ENCODE measurements at places on chromosomes 1 and 21. TPM values are rescaled to one million over a fixed set of nuclear protein-coding genes. Genes with fewer than 3 reads are reported as not detected.
A peak's percentile ranks its signal among the peaks of the same experiment; 100 is the strongest.

DNA sequence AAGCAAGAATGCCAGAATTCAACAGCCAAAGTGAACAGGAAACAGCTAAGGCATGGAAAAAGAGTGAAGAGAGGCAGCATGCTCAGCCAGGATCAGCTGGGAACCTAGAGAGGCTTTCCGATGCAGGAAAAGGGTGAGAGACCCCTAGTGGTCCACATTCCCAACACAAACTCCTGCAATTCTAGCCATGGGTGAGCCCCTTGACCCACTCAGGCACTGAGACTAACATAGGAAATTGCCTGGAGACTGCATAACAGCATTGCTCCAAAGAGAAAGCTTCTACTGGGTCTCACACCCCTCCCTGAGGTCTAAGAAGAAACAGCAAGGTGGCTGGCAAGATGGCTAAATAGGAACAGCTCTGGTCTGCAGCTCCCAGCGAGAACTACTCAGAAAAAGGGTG is 123.2 kb downstream of the LHX8 start:
- DNase-seq = no peak

GRCh38 chr1:172742599-172743500 is 83.9 kb downstream of the FASLG start:
- DNase-seq = peak; percentile 73

GRCh38 chr1:48338257-48338656 is 115.7 kb downstream of the SLC5A9 start:
- DNase-seq = no peak

DNA sequence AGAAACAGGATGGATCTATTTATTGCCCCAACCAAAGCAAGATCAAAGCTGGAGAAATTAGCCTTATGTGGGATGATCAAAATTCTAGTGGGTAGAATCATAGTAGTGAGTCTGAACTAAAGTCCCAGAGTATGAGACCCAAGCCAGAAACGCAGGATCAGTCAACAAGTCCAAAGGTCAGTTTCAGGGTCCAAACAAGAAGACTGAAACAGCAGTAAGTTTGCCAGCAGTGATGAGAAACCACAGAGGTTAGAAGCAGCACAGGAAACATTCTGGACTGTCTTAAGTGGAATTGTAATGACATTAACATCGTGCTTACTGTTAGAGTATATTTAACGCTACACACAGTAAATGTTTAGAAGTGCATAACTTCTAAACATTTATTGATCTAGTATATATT is 251.0 kb downstream of the LRRIQ3 start:
- no peak for DNase-seq

DNA sequence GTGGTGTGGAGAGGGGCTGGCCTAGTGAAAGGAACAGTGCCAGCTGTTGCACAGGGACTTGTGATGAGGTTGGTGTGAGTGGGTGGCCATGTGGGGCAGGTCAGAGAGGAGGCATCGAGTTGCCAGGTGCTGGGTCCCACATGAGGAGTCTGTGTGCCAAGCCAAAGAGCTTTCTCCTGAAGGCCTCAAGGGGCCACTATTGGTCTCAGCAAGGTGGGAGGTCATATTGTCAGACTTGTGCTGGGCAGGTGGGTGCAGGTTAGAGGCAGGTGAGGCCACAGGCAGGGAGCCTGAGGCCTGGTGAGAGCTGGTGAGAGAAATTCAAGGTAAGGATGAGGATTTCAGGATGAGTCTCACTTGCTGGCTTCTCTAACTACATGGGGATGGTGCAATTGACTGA is 256.8 kb downstream of the DISC1 start:
- DNase-seq = no peak

Gene SAMD13
- total RNA-seq = 0.21 TPM

DNA sequence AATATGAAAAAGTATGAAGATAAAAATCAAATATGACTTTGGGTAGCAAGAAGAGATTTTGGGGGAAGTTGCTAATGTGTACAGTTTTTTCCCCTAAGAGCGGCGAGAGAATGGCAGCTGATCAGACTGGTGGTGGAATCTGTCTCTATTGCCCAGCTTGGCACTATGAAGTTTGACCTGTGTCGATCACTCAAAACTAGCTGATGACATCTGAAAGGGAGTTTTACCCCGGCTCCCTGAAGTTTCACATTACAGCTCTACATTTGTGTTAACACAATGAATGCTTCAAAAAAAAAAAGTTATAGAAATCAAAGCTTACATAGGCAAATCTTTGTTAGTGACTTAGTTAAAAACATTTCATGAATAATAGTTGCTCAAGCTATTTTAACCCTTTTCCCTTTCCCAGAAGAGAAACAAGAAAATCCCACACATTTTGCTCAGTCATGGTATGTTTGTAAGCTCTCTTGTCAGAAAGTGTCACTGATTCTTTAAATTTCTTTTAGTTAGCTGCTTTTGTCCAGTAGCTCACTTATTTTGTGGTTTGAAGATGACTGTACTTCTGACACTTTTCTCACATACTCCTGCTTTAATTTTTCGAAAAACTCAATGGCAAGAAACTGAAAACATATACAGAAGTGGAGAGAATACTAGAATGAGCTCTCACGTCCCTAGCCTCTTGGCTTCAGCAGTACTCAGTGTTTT is 41.3 kb downstream of the DYRK1A start:
- peak; percentile 53 for DNase-seq

DNA sequence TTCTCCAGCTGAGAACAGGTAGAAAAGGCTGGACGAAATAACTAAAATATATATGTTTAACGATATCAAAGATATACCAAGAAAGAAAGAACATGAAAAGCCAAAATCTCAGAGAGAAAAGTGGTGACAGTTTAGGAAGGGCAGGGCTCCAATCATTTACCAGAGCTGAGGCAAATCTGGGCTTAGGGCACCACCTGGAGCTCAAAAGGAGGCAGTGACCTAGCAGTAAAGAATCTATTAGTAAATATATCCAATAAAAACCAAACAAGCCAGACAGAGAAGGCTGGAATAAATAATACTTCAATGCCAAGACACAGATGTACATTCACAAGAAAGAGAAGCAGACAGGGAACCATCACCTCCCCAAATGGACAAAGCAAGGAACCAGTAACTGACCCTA is 43.5 kb downstream of the CHIA start:
- DNase-seq = peak; percentile 83

Gene S100B
- not detected for total RNA-seq

DNA sequence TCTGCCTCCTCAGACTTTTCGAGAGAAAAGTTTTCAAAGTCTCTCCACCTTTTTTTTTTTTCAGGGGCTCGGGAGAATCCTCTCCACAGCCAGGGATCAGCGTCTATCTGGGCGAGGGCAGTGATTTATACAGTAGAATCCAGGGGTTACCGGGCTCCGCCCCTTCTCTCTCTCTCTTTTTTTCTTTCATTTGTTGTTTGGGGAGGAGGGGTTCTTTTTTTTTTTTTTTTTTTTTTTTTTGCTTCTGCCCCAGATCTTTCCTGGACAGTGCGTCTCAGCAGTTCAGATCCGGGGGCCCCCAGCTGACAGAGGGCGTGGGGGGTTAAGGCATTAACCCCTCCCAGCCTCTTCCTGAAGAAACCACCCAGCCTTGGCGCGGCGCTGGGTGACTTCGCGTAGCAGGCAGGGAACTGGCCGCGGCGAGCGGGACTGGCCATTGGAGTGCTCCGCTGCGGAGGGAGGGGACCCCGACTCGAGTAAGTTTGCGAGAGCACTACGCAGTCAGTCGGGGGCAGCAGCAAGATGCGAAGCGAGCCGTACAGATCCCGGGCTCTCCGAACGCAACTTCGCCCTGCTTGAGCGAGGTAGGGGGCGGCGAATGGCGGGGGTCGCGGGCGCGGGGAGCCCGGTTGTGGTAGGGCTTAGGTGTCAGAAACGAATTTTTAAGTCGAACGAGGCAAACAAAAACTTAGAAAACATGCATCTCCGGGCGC is at the start of gene S1PR1:
TSS of gene S1PR1 (plus strand) at position 504 of the 713 bp plus-strand sequence. CDS start 1,966 bp downstream, outside the sequence.
- peak; percentile 92 for DNase-seq

Gene CZIB
- total RNA-seq = 44.9 TPM

DNA sequence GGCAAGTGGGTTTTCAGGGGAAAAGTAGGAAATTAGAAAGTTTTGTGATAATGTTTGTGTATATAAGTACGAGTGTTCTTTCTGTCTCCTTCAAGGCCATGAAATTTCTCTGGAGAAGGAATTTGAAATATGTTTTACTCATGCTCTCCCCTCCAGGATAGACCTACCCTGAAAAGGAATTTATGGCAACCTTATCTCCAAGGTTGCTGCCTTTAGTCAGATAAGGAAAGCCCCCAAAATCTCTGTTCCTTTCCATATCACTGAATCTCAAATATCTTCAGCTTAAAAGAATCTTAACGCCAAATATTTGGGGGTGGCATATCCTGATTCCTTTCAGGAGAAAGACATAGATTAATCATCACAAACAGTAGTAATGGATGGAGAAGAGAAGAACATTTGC is 499 bp upstream of the C4BPB start:
- no peak for DNase-seq

DNA sequence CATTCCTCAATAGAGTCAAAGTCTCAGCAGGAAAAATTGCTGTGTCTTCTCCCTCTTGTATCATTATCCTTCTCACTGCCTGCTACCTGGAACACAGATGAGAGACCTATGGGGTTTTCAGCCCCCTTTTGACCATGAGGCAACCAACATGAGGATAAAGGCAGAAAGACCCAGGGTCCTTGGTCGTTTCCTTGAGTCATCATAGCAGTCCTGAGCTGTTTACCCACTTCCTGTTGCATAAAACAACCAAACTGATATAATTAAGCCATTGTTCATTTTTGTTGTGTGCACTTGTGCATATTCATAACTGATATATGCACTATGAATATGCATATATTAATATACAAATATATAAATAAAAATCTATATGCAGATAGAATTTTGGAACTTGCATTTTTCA is 188.3 kb upstream of the MAP1LC3C start:
- no peak for DNase-seq

Gene CCDC24
- 4.3 TPM for total RNA-seq

Gene KLHDC7A
- not detected for total RNA-seq

- peak; percentile 87 for DNase-seq
Observed at GRCh38 chr1:145891587-145892485, 6.2 kb upstream of the ANKRD35 start.

DNA sequence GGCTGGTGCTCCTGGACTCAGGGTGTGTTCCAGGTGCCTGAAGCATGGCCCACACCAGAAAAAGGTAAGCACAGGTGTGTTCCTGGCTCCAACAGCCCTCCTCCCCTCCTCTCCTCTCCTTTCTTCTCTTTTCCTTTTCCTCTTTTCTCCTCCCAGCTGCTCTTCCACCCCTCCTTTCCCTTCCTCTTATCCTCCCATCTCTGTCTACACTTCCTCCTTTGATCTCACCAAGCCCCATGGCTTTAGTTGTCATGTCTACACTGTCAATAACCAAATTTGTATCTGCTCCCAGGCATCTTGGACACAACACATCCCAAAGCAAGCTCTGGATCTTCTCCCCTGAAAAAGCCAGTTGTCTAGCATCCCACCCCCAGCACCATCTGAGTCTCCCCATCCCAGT is 56.7 kb upstream of the LAPTM5 start:
- DNase-seq = no peak

- no peak for DNase-seq
Observed at GRCh38 chr1:55057270-55057955, 18.1 kb downstream of the PCSK9 start.

Gene TAS1R3
- 0.38 TPM for total RNA-seq

Gene MTHFR
- 18.4 TPM for total RNA-seq

- DNase-seq = no peak
Observed at GRCh38 chr1:88985032-88985431, 7.4 kb downstream of the KYAT3 start.

DNA sequence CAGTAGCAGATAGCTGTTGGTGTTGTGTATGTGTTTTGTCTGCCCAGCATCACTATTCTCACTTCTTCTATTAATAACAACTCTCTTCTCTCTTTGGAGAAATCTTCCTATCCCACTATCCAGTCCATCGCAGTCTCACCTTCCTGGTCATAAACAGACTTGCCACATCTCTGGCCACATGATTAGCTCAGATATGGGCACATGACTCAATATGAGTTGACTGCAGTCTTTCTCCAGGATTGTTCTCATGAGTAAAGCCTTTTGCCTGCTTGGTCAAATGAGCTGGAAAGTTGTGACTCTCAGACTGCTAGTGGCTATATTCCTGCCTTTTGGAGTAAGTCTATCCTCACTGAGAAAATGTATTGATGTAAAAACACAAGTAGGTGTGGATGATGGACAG is 32.9 kb upstream of the TADA1 start:
- DNase-seq = no peak

Gene FYB2
- total RNA-seq = not detected

Data from activated CD4-positive, alpha-beta T cell treated with anti-CD3 and anti-CD28 coated beads, Interleukin-2, amount 10 ng/mL, durations not matched to agents 24 days and 14 days (primary cell).